ENCODE measurements at places on chromosomes 2 and 18. TPM values are rescaled to one million over a fixed set of nuclear protein-coding genes. Genes with fewer than 3 reads are reported as not detected.

The MRO gene
- not detected for total RNA-seq

The EGR4 gene
- total RNA-seq = not detected

The SERPINB10 gene
- total RNA-seq = not detected

The NRBP1 gene
- total RNA-seq = 233 TPM

The DLGAP1 gene
- total RNA-seq = not detected

The SPDYA gene
- total RNA-seq = 2.0 TPM

The IL36A gene
- not detected for total RNA-seq

The AMMECR1L gene
- total RNA-seq = 22.0 TPM

The CROCC2 gene
- not detected for total RNA-seq

The ERMN gene
- not detected for total RNA-seq

The NTSR2 gene
- not detected for total RNA-seq

The KLHL14 gene
- total RNA-seq = not detected

The SIGLEC15 gene
- not detected for total RNA-seq

The ELOA2 gene
- total RNA-seq = not detected

The GPR17 gene
- not detected for total RNA-seq

The WNT10A gene
- 0.11 TPM for total RNA-seq

The TMEM87B gene
- 20.8 TPM for total RNA-seq

The NDC80 gene
- 6.3 TPM for total RNA-seq

The MBD1 gene
- 67.5 TPM for total RNA-seq

The KYNU gene
- 0.98 TPM for total RNA-seq

The SLC23A3 gene
- total RNA-seq = 2.0 TPM

The GAL3ST2 gene
- total RNA-seq = 0.79 TPM

The TBR1 gene
- not detected for total RNA-seq

The ITGA4 gene
- not detected for total RNA-seq

The DYNAP gene
- not detected for total RNA-seq

The GREB1 gene
- under 0.01 TPM for total RNA-seq

The SLC38A11 gene
- total RNA-seq = 0.39 TPM

The THSD7B gene
- total RNA-seq = under 0.01 TPM
